ENCODE measurements at places on chromosomes 5 and 9. TPM values are rescaled to one million over a fixed set of nuclear protein-coding genes. Genes with fewer than 3 reads are reported as not detected.

The SEMA5A gene
- total RNA-seq: not detected

The MCTP1 gene
- 7.5 TPM for total RNA-seq

The PCDHGA1 gene
- total RNA-seq: 0.31 TPM

The PTCD2 gene
- 8.2 TPM for total RNA-seq

The TRIM7 gene
- 29.4 TPM for total RNA-seq

The PTPRD gene
- total RNA-seq: 0.49 TPM

The C9orf152 gene
- 0.05 TPM for total RNA-seq

The GMCL2 gene
- not detected for total RNA-seq

The LCN6 gene
- not detected for total RNA-seq

The PCDHAC2 gene
- total RNA-seq: 3.5 TPM

The CDC20B gene
- total RNA-seq: not detected

The HTR1A gene
- not detected for total RNA-seq

The PCDHA7 gene
- 0.08 TPM for total RNA-seq

The FXN gene
- total RNA-seq: 33.0 TPM

The PCDHB16 gene
- 0.30 TPM for total RNA-seq

The ETF1 gene
- total RNA-seq: 120 TPM

The FAT2 gene
- not detected for total RNA-seq

The PRKACG gene
- total RNA-seq: not detected

The ZDHHC11 gene
- 14.6 TPM for total RNA-seq

The RIMOC1 gene
- total RNA-seq: 11.5 TPM

The TLX3 gene
- not detected for total RNA-seq

The RNF183 gene
- 0.09 TPM for total RNA-seq

The PCDH1 gene
- total RNA-seq: 2.2 TPM

The CDH18 gene
- total RNA-seq: not detected

The PAM gene
- total RNA-seq: 24.9 TPM

The HMGXB3 gene
- 31.7 TPM for total RNA-seq

The CARTPT gene
- total RNA-seq: not detected

The CPEB4 gene
- total RNA-seq: 9.0 TPM

The HAVCR1 gene
- total RNA-seq: 44.9 TPM

The KIF12 gene
- total RNA-seq: 2.0 TPM

The UNC13B gene
- 8.2 TPM for total RNA-seq

The CTNND2 gene
- not detected for total RNA-seq

The BSPRY gene
- 0.03 TPM for total RNA-seq

The DMRTA1 gene
- total RNA-seq: 0.83 TPM

The PTBP3 gene
- total RNA-seq: 29.9 TPM

The ABCA1 gene
- 6.5 TPM for total RNA-seq

The JAKMIP2 gene
- not detected for total RNA-seq

The PRPF4 gene
- total RNA-seq: 54.5 TPM

The OTP gene
- total RNA-seq: 0.19 TPM

The LYSMD3 gene
- total RNA-seq: 8.1 TPM

The DAB2IP gene
- 13.2 TPM for total RNA-seq

The BTNL8 gene
- total RNA-seq: not detected

The PRRX2 gene
- total RNA-seq: 8.8 TPM

The TAS2R1 gene
- not detected for total RNA-seq

The CNTFR gene
- total RNA-seq: 0.14 TPM

The ECM2 gene
- total RNA-seq: 0.21 TPM

The GZMA gene
- not detected for total RNA-seq

The MAMDC4 gene
- 1.8 TPM for total RNA-seq

The EPB41L4B gene
- total RNA-seq: 11.1 TPM

The SLCO6A1 gene
- total RNA-seq: not detected

The PPP2R2B gene
- total RNA-seq: 0.12 TPM

Measured in A549 treated with RU486 at 1 μM for 4 hours (cell line).